ENCODE measurements at places on chromosomes 2 and 18.

DNA sequence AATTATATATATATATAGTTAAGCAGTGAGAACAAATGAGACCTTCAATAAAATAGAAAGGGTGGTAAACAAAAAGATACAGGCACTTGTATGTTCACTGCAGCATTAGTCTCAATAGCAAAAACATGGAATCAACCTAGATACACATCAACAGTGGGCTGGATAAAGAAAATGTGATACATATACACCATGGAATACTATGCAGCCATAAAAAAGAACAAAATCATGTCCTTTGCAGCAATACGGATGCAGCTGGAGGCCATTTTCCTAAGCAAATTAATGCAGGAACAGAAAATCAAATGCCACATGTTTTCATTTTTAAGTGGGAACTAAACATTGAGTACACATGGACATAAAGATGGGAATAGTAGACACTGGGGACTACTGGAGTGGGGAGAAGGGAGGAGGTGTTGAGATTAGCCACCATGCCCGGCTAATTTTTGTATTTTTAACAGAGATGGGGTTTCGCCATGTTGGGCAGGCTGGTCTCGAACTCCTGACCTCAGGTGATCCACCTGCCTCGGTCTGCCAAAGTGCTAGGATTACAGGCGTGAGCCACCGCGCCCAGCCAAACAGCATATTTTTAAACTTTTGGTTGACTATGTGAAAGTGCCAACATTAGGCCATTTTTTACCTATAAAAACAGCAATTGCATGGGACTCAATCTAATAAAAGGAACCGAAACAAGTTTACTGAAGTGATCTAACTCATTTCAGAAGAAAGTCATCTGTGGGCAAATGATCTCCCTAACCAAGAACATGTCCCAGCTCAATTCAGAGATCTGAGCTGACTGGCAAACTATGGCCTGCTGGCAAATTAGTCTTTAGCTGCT lies 23.7 kb downstream of the ICA1L start:
- no peak for DNase-seq
- no peak overlapping the region for H3K27ac ChIP-seq
- H3K4me1 ChIP-seq, result no peaks in the 10 kb centered on the region
- no peak overlapping the region for H3K4me3 ChIP-seq

GRCh38 chr18:58362027-58362575 lies 266.8 kb downstream of the ALPK2 start:
- no peak for DNase-seq
- H3K4me3 ChIP-seq, result no peak overlapping the region
- H3K27me3 ChIP-seq, result no peaks in the 10 kb centered on the region
- H3K27ac ChIP-seq, result no peak overlapping the region
- H3K4me1 ChIP-seq, result no peaks in the 10 kb centered on the region
- no peaks in the 10 kb centered on the region for H3K36me3 ChIP-seq

DNA sequence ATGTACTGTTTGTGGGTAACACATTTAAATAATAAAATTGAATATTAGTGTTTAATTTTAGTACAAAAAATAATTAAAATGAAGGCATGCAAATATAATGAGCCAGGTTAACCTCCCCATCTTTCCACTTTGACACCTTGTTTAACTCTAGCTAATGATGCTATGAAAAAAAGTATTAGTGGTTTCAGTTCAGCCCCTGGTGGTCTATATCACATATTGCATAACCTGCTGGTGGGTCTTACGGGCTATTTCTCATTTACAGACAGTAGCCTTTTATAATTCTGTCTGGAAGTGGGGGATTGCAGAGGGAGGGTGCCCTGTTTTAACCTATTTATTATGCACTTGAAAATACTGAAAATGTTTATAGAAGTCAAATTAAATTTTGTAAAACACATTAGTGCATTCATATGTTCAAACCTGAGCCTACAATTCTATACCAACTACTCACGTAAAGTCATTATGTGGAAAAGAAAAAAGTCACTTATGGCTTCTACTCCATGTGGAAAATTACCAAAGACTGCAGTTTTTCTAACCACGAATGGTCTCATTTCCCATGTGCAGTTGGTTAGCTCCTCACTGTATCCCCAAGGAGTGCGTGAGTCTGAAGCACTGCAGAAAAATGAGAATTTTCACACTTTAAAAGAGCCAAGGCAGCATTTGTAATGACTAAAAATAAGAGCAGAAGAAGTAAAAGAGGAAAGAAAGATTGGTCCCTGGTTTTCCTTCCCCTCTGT lies 381.0 kb downstream of the MTX2 start:
- peaks cover 9% of the 10 kb centered on the region for H3K27me3 ChIP-seq
- H3K27ac ChIP-seq, result no peak overlapping the region
- no peaks in the 10 kb centered on the region for H3K4me1 ChIP-seq

DNA sequence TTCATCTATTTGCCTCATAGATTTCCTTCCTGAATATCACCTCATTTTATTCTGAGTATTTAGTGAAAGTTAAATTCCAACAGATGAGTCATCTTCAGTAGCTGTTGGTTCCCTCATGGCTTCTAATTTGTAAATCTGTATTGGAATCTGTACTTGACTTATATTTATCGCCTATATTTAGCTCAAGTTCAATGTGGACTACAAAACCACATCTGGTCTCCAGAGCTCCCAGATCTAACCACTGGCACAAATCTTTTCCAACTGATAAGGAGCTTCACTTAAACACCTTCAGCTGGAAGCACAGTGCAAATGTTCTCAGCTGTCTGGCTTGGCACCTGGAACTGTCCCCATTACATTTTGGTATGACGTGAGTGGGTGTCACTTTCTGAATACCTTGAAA lies 82.8 kb upstream of the DSEL start:
- H3K27ac ChIP-seq, result no peak overlapping the region
- no peaks in the 10 kb centered on the region for H3K4me1 ChIP-seq
- no peaks in the 10 kb centered on the region for H3K36me3 ChIP-seq
- no peaks in the 10 kb centered on the region for H3K27me3 ChIP-seq

GRCh38 chr2:33268246-33268831 lies 208.1 kb upstream of the RASGRP3 start:
- peaks cover 6% of the 10 kb centered on the region for H3K4me1 ChIP-seq
- H3K27me3 ChIP-seq, result no peaks in the 10 kb centered on the region
- H3K4me3 ChIP-seq, result no peak overlapping the region

Measured in CD4-positive, alpha-beta memory T cell (primary cell).